ENCODE measurements at places on chromosomes 11 and 22.

GRCh38 chr22:24435861-24436371 is 8.5 kb downstream of the ADORA2A start:
- no peak for DNase-seq

- no peak for DNase-seq
These were observed 14.8 kb downstream of the FSHB start for GRCh38 chr11:30245621-30246020.

- DNase-seq, result no peak
These were observed 94.9 kb downstream of the SCN3B start for GRCh38 chr11:123559523-123559955.

DNA sequence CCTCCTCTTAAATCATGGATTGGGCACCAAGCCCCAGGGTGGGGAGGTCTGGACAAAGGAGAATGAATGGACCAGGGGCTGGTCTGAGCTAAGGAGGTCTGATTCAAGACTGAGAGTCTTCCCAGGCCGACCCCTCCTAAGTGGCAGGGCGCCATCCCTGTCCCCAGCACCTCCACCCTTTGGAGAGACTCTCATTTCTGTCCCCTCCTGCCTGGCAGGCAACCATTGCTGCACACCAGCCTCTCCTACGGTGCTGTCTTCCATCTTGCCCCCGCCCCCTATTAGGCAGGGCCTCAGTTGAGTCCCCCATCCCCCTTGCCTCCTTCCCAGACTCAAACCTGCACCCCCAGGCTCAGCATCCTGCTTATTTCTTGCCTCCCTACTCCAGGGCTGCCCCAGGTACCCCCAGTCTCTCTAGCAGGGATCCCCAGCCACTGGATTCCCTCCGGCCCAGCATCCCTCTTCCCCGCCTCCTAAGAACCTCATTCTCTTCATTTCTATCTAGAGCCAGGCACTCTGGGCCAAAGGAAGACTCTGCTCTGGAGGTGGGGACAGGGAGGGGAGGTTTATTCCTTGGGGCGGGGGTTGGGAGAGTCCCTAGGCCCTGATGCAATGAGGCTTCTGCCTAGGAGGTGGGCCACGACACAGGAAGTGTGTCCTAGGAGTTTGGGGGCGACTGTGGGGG is 1.7 kb upstream of the RCOR2 start:
- no peak for DNase-seq

DNA sequence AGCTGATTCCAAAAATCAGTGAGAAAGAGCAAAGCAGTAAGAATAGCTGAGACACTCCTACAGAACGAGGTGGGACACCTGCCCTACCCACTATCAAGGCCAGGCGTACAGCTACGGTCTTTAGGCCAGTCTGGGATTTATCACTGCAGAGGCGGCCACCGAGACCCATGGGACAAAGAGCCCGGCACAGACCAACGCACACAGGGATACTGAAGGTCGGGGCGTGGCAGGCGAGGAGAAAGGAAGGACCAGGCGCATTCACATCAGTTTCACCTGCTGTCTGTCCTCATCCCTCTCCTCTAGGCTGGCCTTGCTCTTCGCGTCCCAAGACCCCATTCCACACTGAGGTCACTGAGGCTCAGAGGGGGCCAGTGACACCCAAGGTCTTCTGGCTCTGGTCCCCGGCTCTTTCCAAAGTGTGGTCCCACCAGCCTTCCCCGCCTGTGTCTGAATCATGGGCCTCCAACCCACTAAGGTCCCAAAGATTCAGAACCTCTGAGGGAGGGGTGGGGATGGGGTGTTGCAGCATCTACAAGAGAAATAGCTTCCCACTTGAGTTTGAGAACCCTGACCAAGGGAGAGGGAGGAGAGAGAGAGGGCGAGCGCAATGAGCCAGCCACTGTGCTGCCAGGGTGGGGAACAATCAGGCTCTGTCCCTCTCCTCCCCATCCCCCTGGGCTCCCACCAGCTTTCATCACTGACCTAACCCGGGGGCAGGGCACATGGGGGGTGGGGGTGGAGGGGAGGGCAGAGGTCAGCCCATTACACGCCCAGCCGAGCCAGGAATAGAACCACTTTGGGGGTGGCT is 7.2 kb upstream of the PICK1 start:
- DNase-seq, result no peak

DNA sequence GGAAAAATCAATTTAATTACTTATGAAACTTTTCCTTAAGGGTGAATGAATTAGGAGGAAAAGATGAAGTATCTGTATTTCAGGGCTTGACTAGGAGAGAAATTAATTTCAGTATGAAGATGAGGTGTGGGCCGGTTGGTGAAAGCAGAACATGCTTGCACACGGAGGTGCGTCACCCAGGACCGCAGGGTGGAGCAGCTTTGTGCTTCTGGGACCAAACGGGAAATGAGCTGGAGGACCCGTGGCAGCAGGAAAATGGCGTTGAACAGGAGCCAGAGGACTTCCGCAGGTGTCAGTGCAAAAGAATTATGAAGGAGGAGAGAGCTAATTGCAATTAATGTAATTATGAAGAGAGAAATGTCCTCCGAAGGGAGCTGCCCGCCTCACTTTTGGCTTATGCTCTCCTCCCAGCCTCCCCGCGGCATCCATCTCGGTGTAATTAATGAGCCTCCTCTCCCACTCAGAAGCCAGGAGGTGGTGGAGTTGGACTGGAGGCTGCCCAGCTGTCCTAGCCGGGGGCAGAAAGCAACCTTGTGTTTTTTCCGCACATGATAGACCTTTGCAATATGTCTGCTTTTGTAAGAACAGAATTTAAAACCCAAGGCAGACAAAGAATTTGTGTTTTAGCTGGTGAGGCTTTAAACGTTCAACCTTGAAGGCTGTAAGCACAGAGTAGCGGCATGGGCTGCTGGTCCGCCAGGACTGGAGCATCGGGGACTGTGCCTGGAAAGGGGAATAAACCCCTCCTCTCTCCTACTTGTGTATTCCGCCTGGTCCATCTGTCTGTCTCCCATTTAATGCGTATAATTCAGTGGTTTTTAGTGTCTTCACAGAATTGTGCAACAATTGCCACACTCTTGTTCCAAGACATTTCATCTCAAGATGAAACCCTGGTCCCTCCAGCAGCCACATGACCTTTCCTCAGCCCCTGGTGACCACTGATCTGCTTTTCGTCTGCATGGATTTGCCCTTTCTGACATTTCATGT is 180.6 kb downstream of the TBC1D22A start:
- no peak for DNase-seq

- no peak for DNase-seq
These were observed 28.4 kb downstream of the ARFGAP2 start for GRCh38 chr11:47148270-47148669.

DNA sequence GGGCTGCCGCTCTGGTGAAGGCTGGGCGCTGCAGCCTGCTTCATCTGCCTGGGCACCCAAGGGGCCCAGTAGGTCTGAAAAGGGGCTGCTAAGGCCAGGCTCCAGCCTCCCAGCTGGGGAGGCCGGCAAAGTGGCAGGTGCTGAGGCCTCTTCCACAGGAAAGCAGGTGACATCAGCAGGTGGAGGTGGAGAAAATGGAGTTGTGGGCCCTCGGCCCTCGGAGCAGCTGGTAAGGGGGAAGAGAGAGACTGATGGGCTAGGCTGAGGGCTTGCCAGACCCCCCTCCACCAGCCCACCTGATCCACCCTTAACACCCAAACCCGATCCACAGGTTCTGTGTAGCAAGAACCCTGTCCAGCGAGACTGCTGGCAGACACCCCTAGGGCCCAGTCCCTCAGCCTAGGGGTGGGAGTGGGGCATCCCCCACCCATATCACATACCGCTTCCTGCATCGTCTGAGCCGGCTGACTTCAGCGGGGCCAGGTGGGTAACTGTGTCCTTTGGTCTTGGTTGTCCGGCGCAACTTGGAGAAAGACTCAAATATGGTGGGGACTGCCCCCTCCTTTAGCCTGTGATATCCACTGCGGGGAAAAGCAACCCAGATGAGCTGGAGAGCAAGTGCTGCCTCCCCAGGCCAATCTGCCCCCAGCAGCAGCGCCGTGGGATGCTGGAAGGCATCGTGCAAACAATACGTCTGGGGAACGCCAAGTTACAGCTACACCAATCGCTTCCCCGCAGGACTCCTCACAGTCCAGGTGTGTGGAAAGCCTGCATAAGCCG is 1.5 kb downstream of the THAP7 start:
- DNase-seq, result no peak

DNA sequence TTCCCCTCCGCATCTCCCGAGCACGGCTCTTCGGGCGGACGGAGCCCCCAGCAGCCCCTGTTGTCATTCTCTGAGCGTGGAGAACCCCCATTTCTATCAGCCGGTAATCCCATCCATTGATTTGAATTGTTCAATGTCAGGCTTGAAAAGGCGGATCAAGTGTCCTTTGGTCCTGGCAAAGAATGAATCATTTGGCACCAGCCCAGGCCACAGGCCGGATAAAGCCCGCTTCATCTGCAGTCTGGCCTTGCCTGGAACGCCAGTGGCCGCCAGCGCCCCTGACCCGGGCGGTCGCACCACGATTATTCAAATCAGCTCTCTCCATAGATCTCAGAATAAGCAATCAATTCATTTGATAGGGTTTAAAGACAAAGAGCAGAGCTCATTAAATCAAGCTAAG is 188.9 kb downstream of the BRD1 start:
- no peak for DNase-seq

DNA sequence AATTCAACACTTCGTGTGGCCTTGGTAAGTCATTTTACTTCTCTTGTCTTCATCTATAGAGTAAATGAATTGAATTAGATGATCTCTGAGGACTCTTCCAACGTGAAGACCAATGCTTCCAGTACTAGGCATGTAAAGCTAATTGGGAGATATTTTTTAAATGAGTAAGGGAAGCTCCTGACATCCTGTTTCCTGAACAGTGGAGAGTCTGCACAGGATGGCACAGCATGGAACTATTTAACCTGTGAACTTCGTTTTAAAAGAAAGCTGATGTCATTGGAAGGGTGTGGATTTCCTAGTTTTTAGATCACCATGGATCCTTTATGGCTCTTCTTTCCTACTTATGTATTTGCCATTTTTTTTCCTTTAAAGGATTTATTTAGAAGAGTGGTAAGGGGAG is 48.4 kb upstream of the HSD17B12 start:
- no peak for DNase-seq

GRCh38 chr22:41831383-41831782 is 1.5 kb upstream of the SREBF2 start:
- DNase-seq, result no peak

GRCh38 chr22:24765166-24765565 is 9.4 kb downstream of the PIWIL3 start:
- no peak for DNase-seq

DNA sequence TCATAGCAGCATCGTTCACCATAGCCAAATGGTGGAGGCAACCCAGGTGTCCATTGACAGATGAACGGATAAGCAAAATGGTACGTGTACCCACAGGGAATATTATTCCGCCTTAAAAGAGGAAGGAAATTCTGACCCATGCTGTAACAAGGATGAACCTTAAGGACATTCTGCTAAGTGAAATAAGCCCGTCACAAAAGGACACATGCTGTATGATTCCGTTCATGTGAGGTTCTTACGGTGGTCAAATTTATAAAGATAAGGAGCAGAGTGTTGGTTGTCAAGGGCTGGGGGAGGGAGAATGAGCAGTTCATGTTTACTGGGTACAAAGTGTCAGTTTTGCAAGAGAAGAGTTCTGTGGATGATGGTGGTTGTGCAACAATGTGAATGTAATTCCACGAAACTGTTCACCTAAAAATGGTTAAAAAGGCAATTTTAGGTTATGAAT is 26.3 kb downstream of the APOL1 start:
- no peak for DNase-seq

GRCh38 chr11:74726547-74727182 is 4.6 kb downstream of the CHRDL2 start:
- DNase-seq, result no peak

DNA sequence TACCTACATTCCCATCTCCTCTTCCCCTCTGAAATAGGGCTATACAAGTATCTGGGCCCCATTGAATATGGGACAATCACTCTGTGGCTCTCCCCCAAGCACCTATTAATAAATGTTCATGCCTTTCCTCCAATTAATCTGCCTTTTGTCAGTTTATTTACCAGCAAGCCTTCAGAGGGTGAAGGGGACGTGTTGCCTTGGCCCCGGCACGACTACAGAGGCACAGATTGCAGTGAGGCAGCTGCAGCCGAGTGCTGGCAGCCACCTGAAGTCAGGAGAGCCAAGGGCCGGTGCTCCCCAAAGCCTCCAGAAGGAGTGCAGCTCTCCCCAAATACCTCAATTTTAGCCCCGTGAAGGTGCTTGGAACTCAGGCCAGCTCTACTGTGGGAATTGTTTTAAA is 580.9 kb upstream of the B3GAT1 start:
- no peak for DNase-seq

- DNase-seq, result no peak
These were observed 23.9 kb upstream of the TCF20 start for GRCh38 chr22:42294034-42294985.

GRCh38 chr11:95505927-95506426 is 275.0 kb upstream of the SESN3 start:
- peak; percentile 50 for DNase-seq

DNA sequence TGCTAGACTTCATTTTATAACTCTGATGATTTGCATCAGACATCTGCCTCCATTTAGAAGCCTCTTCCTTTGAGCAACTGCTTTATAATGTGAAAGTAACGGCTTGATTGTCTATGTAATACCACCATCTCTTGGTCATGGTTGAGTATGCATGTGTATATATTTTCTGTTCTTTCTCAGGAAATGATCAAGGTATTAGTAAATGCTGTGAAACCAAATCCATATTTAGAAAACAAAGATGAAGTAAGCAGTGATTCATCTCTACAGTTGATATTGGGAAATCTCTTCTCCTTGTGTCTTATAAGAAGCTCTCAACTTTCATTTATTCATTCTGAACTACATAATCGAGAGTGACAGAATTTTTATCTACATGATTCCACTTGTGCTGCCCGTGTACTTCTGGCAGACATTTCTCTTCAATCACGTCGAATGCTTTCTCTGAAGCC is 104.6 kb upstream of the ANO3 start:
- DNase-seq, result peak; percentile 73

- no peak for DNase-seq
These were observed 21.2 kb downstream of the DAGLA start for GRCh38 chr11:61701242-61701886.

GRCh38 chr11:32723332-32723731 is 71.1 kb downstream of the CCDC73 start:
- no peak for DNase-seq

- DNase-seq, result no peak
These were observed 35.4 kb upstream of the CCDC34 start for GRCh38 chr11:27398400-27398770.

DNA sequence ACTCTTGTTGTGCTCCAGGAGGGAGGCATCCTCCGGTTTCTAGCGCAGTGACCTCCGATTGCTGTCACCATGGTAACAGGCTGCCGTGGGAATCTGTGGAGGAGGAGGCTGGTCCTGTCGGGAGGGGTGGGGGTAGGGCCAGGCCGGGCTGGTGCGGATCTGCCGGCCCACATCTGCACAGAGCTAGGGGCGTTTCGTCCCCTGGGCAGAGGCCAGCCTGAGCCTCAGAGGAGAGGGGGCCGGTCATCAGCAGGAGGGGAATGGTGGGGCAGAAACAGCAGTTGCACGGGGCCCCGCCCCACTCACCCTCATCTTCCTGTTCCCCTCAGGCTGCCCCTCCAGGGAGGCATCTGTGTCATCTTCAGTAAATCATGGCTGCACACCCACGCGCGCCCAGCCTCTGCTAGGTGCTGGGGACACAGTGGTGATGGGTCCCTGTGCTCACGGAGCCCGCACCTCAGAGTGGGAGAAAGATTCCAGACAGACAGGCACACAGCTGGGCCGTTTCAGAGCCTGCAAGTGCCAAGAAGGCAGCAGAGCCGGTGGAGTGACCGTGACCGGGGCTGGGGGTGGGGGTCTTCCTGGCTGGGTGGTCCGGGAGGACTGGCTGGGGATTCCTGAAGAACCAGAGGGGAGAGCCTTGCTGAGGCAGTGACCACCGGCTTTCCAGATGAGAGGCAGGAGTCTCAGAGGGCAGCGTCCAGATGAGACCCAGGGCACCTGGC is 120.5 kb downstream of the CACNA1I start:
- DNase-seq, result no peak

GRCh38 chr22:33555814-33556522 is 364.3 kb downstream of the LARGE1 start:
- DNase-seq, result no peak

All from AG04449 (cell line).